ENCODE measurements at places on chromosomes 5 and 9.

GRCh38 chr5:161745392-161745791 is 59.9 kb downstream of the GABRA6 start:
- DNase-seq = no peak

GRCh38 chr9:78311886-78312524 is 15.1 kb downstream of the PSAT1 start:
- DNase-seq = no peak

- no peak for DNase-seq
These were observed 131.4 kb downstream of the TMEM174 start for GRCh38 chr5:73304381-73304780.

- DNase-seq = no peak
These were observed 75.9 kb upstream of the HTR4 start for GRCh38 chr5:148730270-148730669.

- no peak for DNase-seq
These were observed 30.5 kb upstream of the CREBRF start for GRCh38 chr5:173025651-173026050.

- DNase-seq = no peak
These were observed 2.8 kb downstream of the SCAI start for GRCh38 chr9:125140576-125140975.

DNA sequence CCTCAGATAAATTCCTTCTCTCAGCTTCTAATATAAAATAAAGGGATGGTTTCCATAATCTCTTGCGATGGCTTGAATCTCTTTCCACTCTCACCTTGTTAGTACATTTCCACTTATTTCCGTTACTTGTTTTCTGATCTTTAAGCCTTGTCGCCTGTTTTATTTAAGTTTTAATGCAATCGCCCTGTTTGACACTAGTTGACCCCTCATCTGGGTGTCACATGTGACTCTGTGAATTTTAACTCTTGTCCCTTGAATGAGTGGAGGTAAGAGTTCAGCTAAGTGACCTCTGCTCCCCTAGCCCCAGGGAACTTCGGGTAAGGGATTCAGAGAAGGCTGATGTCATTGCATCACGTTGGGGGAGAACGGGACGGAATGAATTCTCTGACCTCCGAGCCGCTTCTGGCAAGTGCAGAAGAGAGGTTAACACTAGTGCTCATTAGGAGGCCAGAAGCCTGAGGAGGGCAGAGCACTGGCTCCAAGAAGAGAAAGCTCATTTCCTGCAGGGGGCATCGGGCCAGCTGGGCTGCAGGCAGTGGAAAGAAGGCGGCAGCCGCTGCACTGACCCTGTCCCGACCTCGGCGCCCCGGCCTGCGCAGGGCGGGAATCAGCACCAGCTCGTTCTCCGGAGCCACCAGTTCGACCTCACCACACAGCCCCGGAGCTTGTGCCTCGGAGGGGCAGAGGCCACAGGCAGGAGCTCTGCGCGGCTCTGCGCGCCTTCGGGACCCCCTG is 569 bp downstream of the HINT2 start:
- no peak for DNase-seq

- DNase-seq = no peak
These were observed 49.3 kb downstream of the HABP4 start for GRCh38 chr9:96499257-96499656.

DNA sequence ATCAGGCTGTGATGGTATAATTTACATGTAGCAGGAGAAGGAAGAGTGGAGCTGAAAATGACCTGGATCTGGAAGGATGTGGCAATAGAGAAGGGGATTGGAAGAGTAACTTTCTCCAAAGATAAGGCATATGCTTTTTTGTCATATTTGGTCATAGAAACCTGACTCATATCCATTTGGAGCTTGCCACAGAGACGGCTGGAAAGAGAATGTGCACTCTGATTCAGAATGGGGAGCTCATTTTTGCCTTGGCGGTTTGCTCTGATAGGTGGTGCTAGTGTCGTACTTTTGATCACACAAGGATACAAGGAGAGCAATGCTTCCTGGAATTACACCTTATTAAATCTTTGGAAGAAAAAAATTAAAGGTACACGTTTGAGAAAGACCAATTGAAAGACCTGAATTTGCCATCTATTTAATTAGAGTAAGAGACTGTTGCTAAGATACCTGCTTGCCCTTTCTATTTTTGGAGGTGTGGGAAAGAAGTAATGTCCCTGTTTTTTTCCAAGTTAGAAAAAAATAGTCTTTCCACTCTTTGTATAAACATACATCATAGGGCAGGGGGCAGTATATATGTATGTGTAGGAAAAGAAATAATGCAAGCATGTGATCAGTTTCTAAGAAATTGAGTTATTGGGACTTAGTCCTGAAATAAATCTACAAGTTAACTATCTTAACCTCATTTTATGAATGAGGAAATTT is 5.4 kb downstream of the LSM11 start:
- DNase-seq = no peak

- no peak for DNase-seq
These were observed 49.2 kb downstream of the EQTN start for GRCh38 chr9:27247756-27248155.

GRCh38 chr5:147754372-147755122 is 28.0 kb downstream of the JAKMIP2 start:
- no peak for DNase-seq

- DNase-seq = no peak
These were observed 16.4 kb upstream of the RNF180 start for GRCh38 chr5:64149268-64149667.

- DNase-seq = no peak
These were observed 28.7 kb downstream of the PTTG1 start for GRCh38 chr5:160450164-160450932.

- DNase-seq = peak; percentile 63
These were observed 156.4 kb upstream of the RASEF start for GRCh38 chr9:83219154-83219923.

DNA sequence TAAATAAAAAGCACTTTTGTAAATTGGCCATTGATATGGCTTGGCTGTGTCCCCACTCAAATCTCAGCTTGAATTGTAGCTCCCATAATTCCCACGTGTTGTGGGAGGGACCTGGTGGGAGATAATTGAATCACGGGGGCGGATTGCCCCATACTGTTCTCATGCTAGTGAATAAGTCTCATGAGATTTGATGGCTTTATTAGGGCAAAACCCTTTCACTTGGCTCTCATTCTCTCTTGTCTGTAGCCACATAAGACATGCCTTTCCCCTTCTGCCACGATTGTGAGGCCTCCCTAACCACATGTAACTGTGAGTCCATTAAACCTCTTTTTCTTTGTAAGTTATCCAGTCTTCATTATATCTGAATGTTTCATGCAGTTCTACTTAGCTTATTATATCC is 153.2 kb downstream of the TARS1 start:
- no peak for DNase-seq

- no peak for DNase-seq
These were observed 46.7 kb upstream of the ANXA1 start for GRCh38 chr9:73104921-73105320.

- DNase-seq = no peak
These were observed 131.5 kb upstream of the PTCH1 start for GRCh38 chr9:95648225-95648624.

GRCh38 chr5:157606046-157606445 is 30.5 kb upstream of the ADAM19 start:
- DNase-seq = no peak

GRCh38 chr5:305459-305858 is 16.1 kb upstream of the AHRR start:
- DNase-seq = no peak

- DNase-seq = no peak
These were observed 15.0 kb downstream of the S1PR3 start for GRCh38 chr9:89006267-89006666.

GRCh38 chr5:157485811-157486210 is 25.8 kb downstream of the NIPAL4 start:
- DNase-seq = no peak

GRCh38 chr9:136031741-136032730 is 63.1 kb downstream of the NACC2 start:
- DNase-seq = no peak

- no peak for DNase-seq
These were observed 10.5 kb downstream of the LURAP1L start for GRCh38 chr9:12785260-12785770.

DNA sequence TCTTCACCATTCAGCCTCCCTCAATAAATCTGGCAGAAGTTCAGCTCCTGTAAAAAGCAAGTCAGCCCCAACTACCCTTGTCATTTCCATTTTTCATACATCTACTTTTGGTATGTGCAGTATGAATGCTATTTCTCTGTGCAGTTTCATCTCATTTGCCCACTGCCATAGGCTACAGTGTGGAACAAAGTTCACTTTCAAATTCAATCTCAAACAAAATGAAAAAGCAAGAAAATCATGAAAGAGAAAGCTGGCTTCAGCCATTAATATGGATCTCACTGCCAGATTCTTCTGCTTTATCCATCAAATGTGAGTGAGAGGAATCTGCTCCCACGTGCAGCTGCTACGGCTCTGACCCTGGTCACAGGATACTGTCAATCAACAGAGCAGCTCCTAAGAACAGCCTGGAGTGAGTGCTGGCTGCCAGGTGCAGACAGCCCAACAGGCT is 494.2 kb downstream of the ZNF608 start:
- DNase-seq = no peak

DNA sequence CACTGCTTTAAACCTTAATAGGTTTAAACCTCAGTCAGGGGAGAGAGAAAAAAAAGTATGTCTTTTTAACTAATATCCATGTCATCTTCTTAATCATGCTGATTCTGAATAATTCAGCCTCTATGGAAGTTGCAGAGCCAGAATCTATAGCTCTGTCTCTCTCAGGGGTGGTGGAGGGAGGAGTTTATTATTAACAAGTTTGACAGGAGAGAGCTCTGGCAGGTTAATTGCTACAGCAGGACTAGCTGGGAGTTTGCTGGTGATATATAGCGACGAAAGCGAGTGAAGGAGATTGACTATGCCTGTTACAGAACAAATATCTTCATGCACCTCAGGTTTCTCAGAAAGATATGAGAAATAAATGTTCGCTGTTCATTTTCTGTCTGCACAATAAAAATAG is 586.4 kb downstream of the TLE4 start:
- no peak for DNase-seq

- DNase-seq = no peak
These were observed 1.7 kb downstream of the GRIN3A start for GRCh38 chr9:101736717-101737116.

DNA sequence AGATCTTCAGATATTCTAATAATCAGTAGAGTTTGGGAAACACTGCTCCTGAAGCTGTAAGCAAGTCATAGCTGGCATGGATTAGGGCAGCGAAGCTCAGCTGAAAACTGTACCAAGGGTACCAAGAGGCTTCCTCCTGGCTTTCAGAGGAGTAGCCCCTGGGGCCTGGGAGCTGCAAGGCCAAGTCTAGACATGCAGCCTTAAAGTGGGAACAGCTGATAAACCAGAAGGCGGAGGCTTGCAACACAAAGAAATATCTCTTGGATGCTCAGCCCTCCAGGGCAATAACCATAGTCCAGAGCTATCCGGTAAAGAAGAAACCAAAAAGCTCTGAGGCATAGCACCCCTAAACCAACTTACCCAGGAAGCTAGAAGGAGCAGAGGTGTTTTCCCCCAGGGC is 51.5 kb downstream of the MRPS30 start:
- no peak for DNase-seq

All from NCI-H1417 treated with DMSO at 0.1 percent for 48 hours (cell line).